ENCODE measurements at places on chromosomes 3 and 15. TPM values are rescaled to one million over a fixed set of nuclear protein-coding genes. Genes with fewer than 3 reads are reported as not detected.

DNA sequence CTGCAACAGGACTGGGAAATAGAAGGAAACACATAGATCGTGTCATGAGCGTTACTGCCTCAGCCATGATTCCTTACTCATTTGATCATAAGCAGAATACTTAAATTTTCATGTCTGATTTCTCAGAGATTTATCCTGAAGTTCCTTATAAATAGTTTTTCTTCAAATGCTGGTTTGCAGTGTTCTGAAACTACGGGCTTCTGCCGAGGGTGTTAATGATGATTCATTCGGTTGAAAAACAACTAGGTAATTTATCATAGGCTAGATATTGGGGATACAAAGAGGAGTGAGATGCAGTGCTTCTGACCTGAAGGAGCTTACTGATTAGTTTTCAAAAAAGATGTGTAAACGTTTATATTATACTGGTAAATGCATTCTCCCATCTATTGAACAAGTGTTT is 428.9 kb downstream of the NLGN1 start:
- H3K4me1 ChIP-seq = no peaks in the 10 kb centered on the region
- no peaks in the 10 kb centered on the region for H3K27me3 ChIP-seq
- H3K36me3 ChIP-seq = no peaks in the 10 kb centered on the region
- DNase-seq = no peak
- no peak overlapping the region for H3K4me3 ChIP-seq

Gene LRRIQ4
- total RNA-seq = 0.68 TPM

GRCh38 chr3:123790254-123791072 is 93.7 kb downstream of the MYLK start:
- H3K27ac ChIP-seq = no peak overlapping the region
- no peak overlapping the region for H3K4me3 ChIP-seq
- no peak for DNase-seq
- H3K36me3 ChIP-seq = no peaks in the 10 kb centered on the region
- H3K27me3 ChIP-seq = no peaks in the 10 kb centered on the region
- no peaks in the 10 kb centered on the region for H3K4me1 ChIP-seq

Gene GPR15
- total RNA-seq = not detected

DNA sequence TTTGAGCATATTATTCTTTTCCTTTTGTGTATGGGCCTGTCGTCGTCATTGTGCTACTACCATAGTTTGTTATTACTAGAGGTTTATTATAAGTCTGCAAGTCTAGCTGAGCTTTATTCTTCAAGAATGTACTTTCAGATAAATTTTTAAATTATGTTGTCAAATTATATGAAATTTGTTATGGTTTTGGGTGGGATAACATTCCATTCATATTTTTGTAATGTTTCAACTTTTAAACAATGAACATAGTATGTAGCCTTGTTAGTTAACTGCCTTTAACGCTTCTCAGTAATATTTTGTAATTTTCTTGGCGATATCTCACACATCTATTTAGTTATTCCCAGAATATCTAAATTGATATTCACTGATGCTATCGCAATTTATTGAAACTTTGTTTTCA is 41.6 kb upstream of the GOLGA8B start:
- no peak overlapping the region for H3K4me3 ChIP-seq
- H3K27me3 ChIP-seq = no peaks in the 10 kb centered on the region
- no peak overlapping the region for H3K27ac ChIP-seq
- H3K4me1 ChIP-seq = no peaks in the 10 kb centered on the region
- no peak for DNase-seq

- H3K36me3 ChIP-seq = no peaks in the 10 kb centered on the region
- H3K27ac ChIP-seq = no peak overlapping the region
- DNase-seq = no peak
- H3K27me3 ChIP-seq = no peaks in the 10 kb centered on the region
Observed at GRCh38 chr3:5012367-5012766, 33.1 kb downstream of the BHLHE40 start.

Gene NEO1
- total RNA-seq = 42.2 TPM

Gene TNIK
- total RNA-seq = 83.5 TPM

GRCh38 chr15:80891006-80891405 is 98.6 kb downstream of the MESD start:
- no peak overlapping the region for H3K27ac ChIP-seq
- no peaks in the 10 kb centered on the region for H3K27me3 ChIP-seq
- H3K4me3 ChIP-seq = no peak overlapping the region
- DNase-seq = no peak
- H3K4me1 ChIP-seq = peaks cover 18% of the 10 kb centered on the region

Gene TPRG1
- total RNA-seq = 15.9 TPM

Gene PIF1
- 19.1 TPM for total RNA-seq

- H3K4me3 ChIP-seq = no peak overlapping the region
- no peaks in the 10 kb centered on the region for H3K4me1 ChIP-seq
- H3K27ac ChIP-seq = no peak overlapping the region
- H3K36me3 ChIP-seq = no peaks in the 10 kb centered on the region
- DNase-seq = no peak
- no peaks in the 10 kb centered on the region for H3K27me3 ChIP-seq
Observed at GRCh38 chr3:74443102-74443501, 171.4 kb downstream of the CNTN3 start.

- no peaks in the 10 kb centered on the region for H3K27me3 ChIP-seq
- no peak overlapping the region for H3K4me3 ChIP-seq
- DNase-seq = peak; percentile 45
- no peaks in the 10 kb centered on the region for H3K36me3 ChIP-seq
- H3K27ac ChIP-seq = no peak overlapping the region
- H3K4me1 ChIP-seq = peaks cover 10% of the 10 kb centered on the region
Observed at GRCh38 chr3:140186421-140186920, 251.5 kb downstream of the CLSTN2 start.

Gene PCSK6
- 156 TPM for total RNA-seq

DNA sequence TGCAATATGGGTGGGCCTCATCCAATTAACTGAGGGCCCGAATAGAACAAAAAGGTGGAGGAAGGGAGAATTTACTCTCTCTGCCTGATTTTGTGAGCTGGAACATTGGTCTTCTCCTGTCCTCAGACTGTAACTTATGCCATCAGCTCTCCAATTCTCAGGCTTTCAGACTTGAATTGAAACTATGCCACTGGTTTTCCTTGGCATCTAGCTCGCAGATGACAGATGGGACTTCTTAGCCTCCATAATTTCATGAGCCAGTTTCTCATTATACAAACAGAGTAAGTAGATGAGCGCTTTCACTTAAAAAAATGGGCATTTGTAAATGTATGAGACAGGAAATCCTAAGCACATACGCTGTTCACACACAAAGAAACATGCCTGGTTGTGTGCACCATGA is 8.7 kb upstream of the PTX3 start:
- H3K27ac ChIP-seq = no peak overlapping the region
- H3K4me3 ChIP-seq = no peak overlapping the region
- no peaks in the 10 kb centered on the region for H3K27me3 ChIP-seq
- no peaks in the 10 kb centered on the region for H3K36me3 ChIP-seq

Gene UCN2
- 1.2 TPM for total RNA-seq

- no peaks in the 10 kb centered on the region for H3K27me3 ChIP-seq
- no peak overlapping the region for H3K27ac ChIP-seq
- H3K4me3 ChIP-seq = no peak overlapping the region
- DNase-seq = no peak
- no peaks in the 10 kb centered on the region for H3K36me3 ChIP-seq
Observed at GRCh38 chr3:72950372-72950771, 46.2 kb upstream of the PPP4R2 start.

GRCh38 chr3:155737844-155738460 is 6.9 kb downstream of the PLCH1 start:
- H3K4me3 ChIP-seq = peak overlapping the region; percentile 10
- no peaks in the 10 kb centered on the region for H3K36me3 ChIP-seq

Gene CDHR4
- total RNA-seq = 5.5 TPM

GRCh38 chr3:177789500-177789899 is 592.2 kb upstream of the TBL1XR1 start:
- no peaks in the 10 kb centered on the region for H3K27me3 ChIP-seq
- no peaks in the 10 kb centered on the region for H3K36me3 ChIP-seq
- no peaks in the 10 kb centered on the region for H3K4me1 ChIP-seq
- H3K27ac ChIP-seq = no peak overlapping the region
- DNase-seq = no peak

Gene C3orf52
- 13.2 TPM for total RNA-seq

DNA sequence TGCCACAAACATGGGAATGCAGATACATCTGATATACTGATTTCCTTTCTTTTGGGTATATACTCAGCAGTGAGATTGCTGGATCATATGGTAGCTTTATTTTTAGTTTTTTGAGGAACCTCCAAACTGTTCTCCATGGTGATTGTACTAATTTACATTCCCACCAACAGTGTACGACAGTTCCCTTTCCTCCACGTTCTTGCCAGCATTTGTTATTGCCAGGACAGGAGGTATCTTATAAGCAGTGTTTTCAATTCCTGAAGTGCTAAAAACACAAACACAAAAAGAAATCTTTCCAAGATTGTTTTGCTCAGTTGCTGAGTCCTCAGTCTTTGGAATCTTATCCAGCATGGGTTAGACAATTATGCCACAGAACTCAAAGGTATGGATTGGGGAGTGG is 13.5 kb downstream of the GTF2E1 start:
- no peaks in the 10 kb centered on the region for H3K4me1 ChIP-seq
- no peaks in the 10 kb centered on the region for H3K36me3 ChIP-seq
- no peak overlapping the region for H3K4me3 ChIP-seq
- no peak for DNase-seq
- no peaks in the 10 kb centered on the region for H3K27me3 ChIP-seq
- no peak overlapping the region for H3K27ac ChIP-seq

Gene CCK
- 3.7 TPM for total RNA-seq

DNA sequence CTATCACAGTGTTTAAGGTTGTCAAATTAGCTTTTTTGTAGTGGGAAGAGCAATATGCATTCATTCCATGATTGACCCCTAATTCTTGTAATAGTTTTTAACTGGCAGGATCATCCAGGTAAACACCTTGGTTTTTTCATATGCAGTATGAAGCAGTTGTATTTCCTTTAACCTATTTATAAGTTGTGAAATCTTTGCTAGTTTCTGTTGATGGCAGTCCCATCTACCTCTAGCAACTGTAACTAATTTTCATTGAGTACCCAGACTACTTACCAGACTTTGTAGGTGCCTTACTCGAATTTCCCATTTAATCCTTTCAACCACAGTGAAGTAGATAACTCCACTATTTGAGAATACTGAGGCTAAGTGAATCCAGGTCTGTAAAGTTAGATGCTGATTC is 6.1 kb downstream of the FXR1 start:
- H3K36me3 ChIP-seq = no peaks in the 10 kb centered on the region
- peaks cover 11% of the 10 kb centered on the region for H3K4me1 ChIP-seq
- H3K4me3 ChIP-seq = no peak overlapping the region
- no peaks in the 10 kb centered on the region for H3K27me3 ChIP-seq

Gene PAQR5
- 0.25 TPM for total RNA-seq
